Central memory CD8-positive, alpha-beta T cell (primary cell): ENCODE measurements at places on chromosomes 2 and 18.

- H3K27ac ChIP-seq = no peak overlapping the region
- no peak overlapping the region for H3K4me3 ChIP-seq
- peaks cover 13% of the 10 kb centered on the region for H3K27me3 ChIP-seq
- H3K36me3 ChIP-seq = peaks cover 2% of the 10 kb centered on the region
- DNase-seq = no peak
Observed at GRCh38 chr2:240655931-240656886, 26.5 kb downstream of the AQP12B start.

GRCh38 chr2:158935617-158936016, 32.8 kb upstream of the TANC1 start:
- H3K4me1 ChIP-seq = no peaks in the 10 kb centered on the region
- H3K27ac ChIP-seq = no peak overlapping the region

DNA sequence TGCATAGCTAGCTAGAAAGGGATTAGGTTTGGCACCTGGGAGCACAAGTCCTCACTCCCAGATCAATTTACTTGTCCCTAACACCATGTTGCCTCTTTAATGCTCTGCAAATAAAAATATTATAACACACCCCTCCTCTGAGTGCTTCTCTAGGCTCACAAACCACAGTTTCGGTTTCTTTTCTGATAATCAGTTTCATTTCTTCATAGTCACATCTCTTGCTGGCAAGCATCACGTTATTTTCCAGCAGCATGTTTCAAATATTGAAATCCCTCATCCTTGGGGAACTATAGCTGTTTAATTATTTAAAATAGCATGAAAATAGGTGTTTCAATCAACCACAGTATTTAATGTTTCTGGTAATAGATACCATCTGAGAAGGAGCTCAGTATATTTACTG, 13.9 kb upstream of the SMCHD1 start:
- no peaks in the 10 kb centered on the region for H3K27me3 ChIP-seq
- H3K4me3 ChIP-seq = peak overlapping the region; percentile 73
- H3K36me3 ChIP-seq = peaks cover 8% of the 10 kb centered on the region
- peaks cover 46% of the 10 kb centered on the region for H3K4me1 ChIP-seq
- peak overlapping the region; percentile 98 for H3K27ac ChIP-seq

DNA sequence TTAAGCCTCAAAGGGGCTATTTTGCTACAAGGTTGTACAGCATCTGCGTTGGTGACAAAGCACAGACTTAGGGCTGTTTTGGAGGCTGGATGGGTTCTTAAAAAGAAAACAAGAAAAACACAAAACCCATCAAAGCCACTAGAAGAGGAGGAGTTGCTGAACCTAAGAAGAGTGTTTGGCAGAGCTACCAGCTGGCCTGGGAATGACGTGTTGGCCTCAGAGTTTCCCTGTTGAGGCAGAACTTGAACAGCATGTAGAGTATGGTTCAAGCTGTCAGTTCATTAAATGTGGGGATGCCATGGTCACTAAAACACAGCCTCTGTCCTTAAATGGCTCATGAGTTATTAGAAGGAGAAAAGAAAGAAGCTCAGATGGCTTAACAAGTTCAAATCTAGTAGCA, 162.5 kb downstream of the TTC32 start:
- H3K27me3 ChIP-seq = peaks cover 54% of the 10 kb centered on the region
- no peak for DNase-seq
- no peak overlapping the region for H3K4me3 ChIP-seq
- H3K4me1 ChIP-seq = no peaks in the 10 kb centered on the region
- no peaks in the 10 kb centered on the region for H3K36me3 ChIP-seq

DNA sequence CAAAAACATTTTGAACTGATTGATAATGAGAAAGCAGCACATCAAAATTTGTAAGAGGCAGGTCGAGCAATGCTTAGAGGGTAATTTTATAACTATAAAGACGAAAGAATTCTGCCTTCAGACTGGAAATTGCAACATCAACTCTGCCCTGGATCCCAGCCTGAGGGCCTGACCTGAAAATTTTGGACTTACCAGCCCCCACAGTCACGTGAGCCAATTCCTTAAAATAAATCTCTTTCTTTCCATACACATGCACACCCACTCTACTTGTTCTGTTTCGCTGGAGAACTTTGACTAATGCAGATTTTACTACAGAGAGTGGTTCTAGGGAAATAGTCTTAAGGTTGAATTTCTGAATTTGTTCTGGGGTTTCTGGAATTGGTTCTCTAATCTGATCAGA, 14.6 kb upstream of the ACOXL start:
- no peak overlapping the region for H3K4me3 ChIP-seq
- no peaks in the 10 kb centered on the region for H3K36me3 ChIP-seq
- H3K4me1 ChIP-seq = no peaks in the 10 kb centered on the region
- DNase-seq = no peak
- H3K27ac ChIP-seq = no peak overlapping the region
- peaks cover 72% of the 10 kb centered on the region for H3K27me3 ChIP-seq
